Sigmoid colon (tissue), 7 donors: ENCODE measurements at places on chromosomes 4 and X. TPM values are rescaled to one million over a fixed set of nuclear protein-coding genes. Genes with fewer than 3 reads are reported as not detected.
A peak's percentile ranks its signal among the peaks of the same experiment; 100 is the strongest.

DNA sequence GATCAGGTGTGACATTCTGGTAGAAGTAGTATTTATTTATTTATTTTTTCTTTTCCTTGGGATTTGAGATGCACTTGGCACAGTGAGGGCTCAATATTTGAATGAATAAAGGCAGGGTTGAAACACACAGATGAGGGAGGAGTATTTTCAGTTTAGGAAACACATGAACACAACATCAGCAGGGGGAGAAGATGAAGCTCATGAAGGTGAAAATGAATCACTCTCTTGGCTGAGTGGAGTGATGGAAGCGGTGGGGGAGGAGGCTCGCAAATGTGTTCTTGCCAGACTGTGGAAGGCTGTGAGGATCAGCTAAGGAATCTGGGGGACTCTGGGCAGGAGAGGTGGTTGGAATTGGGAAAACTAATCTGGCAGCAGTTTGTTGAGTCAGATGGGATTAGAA is 55.3 kb downstream of the ARHGAP10 start:
- DNase-seq = peak; percentile 83

BMP3 gene
- 63.1 TPM for total RNA-seq

- DNase-seq = no peak
These were observed 755.8 kb upstream of the LCORL start for GRCh38 chr4:18777190-18777930.

GRCh38 chr4:143336781-143337599 is at the start of gene GAB1:
Gene GAB1, plus strand, starts transcription at chr4:143336876. Its CDS starts 313 bp downstream, at chr4:143337189.
- DNase-seq = peak; percentile 89
